ENCODE measurements at places on chromosomes 16 and 17. TPM values are rescaled to one million over a fixed set of nuclear protein-coding genes. Genes with fewer than 3 reads are reported as not detected.

DYNLRB2 gene
- polyA plus RNA-seq = not detected

ITGAE gene
- 24.3 TPM for polyA plus RNA-seq

NPW gene
- polyA plus RNA-seq = not detected

GRCh38 chr16:68910051-68910450 is 66.7 kb downstream of the TANGO6 start:
- DNase-seq = no peak

DNA sequence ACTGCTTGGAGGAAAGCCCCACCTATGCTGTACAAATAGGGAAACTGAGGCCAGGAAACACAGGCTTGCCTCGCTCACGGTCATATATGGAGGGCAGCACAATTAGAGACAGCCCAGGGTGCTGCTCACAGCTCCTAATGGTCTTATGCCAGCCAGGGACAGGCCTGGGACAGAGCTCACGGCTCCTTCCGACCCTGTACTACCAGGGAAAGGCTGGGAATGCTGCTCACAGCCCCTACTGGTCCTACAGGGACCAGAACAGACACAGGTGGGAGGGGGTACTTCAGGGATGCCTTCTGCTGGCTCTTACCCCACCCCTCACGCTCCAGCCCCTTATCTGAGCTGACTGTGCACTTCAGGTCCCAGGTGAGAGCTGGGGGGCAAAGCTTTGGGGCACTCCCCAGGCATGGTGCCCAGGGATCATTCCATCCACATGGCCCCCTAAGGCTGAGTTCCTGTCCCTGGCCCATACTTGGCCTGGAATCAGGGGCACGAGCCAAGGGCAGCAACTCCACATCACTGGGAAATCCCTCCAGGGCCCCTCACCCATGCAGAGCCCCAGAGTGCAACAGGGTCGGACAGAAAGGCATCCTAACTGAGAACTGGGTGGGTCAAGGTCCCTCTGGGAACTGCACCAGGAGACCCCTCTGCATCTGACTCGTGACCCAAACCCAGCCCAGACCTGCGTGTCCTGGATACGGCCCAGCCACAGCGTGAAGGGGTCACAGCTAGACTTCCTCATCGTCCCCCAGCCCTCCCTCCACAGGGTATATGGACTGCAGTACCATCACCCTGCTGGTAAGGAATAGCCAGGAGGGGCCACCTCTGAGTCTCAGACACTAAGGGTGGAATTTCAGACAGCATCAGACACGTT is 5.9 kb downstream of the RHBDF1 start:
- no peak for DNase-seq

DNA sequence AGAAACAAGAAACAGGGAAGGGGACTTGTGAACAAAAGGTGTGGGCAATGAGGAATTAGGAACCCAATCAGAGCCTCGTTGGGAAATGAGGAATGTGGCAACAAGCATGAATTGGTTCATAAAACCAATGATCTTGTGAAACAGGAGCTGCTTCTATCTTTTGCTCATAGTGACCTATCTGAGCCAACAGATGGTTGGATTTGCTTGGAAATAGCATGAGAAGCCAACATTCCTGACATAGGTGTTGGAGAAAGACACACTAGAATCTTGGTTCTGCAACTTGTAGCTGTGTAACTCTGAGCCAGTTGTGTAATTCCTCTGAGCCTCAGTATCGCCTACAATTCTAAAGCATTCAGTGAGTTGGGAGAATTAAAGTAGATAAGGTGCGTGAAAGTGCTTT is 251.9 kb upstream of the AXIN2 start:
- no peak for DNase-seq

GRCh38 chr17:67116045-67116575 is 71.8 kb downstream of the CACNG1 start:
- DNase-seq = no peak

- peak; percentile 75 for DNase-seq
These were observed 125.4 kb upstream of the CHMP6 start for GRCh38 chr17:80866050-80866793.

DNA sequence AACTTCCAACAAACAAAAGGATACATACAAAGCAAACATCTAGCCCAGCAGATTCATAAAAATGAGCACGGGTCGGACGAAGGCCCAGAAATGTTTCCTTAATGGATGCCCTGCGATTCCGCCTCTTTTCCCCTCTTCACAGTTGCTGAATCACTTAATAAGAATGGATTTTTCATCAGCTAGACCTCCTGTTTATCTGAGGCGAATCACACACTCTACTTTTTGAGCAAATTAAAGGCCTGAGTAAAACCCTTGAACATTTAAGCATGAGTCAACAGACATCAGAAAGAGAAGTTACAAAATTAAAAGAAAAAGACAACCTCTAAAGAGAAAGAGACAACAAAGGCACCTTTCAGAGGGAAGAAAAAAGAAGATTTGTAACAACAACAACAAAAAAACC is 44.7 kb downstream of the HS3ST3A1 start:
- no peak for DNase-seq

Measured in heart right ventricle (tissue), 16 donors.